Stimulated activated CD4-positive, alpha-beta T cell treated with anti-CD3 and anti-CD28 coated beads, Interleukin-2, amount 100 ng/mL, for 4 hours (primary cell): ENCODE measurements at places on chromosomes 4 and X.

- no peak for DNase-seq
Observed at GRCh38 chr4:121800638-121800960, 524 bp upstream of the EXOSC9 start.

GRCh38 chrX:140580478-140580877 lies 75.6 kb upstream of the SOX3 start:
- no peak for DNase-seq

- no peak for DNase-seq
Observed at GRCh38 chr4:3369781-3370674, 71.7 kb upstream of the HGFAC start.

DNA sequence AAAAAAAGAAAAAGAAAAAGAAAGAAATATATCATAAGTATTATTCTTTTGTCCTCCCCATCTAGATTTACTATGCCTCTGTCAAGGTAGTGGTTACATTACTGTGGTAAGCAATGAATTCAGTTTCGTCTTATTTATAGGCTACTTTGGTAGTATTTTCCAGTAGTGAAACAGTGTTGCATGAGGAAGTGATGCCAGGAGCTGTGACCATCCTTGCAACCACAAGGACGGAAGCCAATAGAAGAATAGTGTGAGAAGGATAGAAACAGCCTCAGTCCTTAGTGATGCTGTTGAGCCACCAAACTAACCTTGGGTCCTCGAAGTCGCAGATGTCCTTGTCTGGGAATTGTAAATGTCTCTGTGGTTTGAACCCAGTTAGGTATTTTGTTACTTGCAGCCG lies 328.5 kb downstream of the PPP3CA start:
- no peak for DNase-seq

DNA sequence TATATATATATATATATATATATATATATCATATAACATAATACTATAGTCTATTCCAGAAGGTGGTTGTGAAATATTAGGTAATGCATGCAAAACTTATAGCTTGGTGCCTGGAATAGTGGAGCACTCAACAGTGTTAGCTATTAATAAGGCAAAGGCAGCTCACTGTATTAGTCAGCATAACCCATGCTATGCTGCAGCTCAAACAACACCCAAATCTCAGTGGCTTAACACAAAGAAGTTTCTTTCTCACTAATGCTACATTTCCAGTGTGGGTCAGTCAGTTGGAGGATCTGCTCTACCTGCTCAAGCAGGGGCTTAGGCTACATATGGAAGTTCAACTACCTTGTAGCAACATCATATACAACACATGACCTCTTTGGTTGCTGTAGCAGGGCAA lies 5.2 kb upstream of the RPGR start:
- DNase-seq, result no peak

GRCh38 chrX:84993150-84993549 lies 10.5 kb upstream of the APOOL start:
- no peak for DNase-seq

DNA sequence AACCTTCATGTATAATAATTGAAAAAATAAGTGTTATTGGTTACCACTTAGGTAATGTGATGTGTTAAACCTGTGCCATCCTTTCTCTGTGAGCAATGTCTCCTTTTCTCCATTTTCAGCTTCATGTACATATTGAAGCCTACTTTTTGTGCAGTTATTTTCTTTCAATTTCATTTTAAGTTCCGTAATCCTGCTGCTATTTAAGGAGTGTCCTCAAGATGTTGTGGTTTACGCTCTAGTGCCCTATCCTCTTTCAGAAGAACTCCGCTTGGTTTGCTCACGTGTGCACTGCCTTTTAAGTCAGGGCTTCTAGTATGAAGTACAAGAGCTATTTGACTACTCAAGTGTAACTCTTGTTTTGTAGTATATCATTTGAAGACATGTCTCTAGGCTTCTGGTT lies 2253.2 kb upstream of the TENM3 start:
- no peak for DNase-seq

- DNase-seq, result no peak
Observed at GRCh38 chr4:94934864-94935263, 177.1 kb downstream of the BMPR1B start.

DNA sequence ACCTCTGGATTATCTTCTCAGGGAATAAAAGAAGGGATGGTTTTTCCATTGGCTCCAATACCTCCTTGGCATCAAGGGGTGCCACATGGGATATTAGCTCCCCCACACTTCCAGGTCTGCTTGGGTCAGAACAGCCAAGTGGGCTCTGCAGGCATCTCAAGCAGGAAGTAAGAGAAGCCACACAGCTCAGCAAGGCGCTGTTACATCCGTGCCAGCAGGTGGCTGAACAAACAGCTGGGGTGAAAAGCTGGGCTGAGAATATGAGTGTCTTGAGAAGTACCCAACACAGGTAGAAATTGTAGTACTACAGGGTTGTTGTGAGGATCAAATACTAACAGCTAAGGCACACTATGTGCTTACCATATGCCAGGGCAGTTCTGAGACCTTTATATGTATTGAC lies 76.7 kb upstream of the TMEM150C start:
- DNase-seq, result no peak

DNA sequence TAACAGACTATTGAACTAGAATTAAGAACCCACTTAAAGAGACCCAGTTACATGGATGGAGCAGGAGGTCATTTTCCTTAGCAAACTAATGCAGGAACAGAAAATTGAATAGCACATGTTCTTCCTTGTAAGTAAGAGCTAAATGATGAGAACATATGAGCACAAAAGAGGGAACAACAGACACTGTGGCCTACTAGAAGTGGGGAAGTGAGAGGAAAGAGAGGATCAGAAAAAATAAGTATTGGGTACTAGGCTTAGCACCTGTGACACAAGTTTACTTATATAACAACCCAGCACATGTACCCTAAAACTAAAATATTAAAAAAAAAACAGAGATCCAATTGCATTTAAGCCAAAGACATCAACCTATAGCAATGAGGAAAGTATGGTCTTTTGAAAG lies 26.2 kb downstream of the ARAP2 start:
- DNase-seq, result no peak

DNA sequence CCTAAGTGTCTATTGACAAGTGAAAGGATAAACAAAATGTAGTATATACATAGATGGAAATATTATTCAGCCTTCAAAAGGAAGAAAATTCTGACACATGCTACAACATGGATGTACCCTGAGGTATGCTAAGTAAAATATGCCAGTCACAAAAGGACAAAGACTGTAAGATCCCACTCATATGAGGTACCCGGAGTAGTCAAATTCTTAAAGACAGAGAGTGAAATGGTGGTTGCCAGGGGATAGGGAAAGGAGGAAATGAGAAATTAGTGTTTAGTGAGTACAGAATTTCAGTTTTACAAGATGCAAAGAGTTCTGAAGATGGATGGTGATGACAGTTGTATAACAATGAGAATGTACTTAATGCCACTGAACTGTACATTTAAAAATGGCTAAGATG lies 102.3 kb upstream of the NAP1L5 start:
- no peak for DNase-seq

- no peak for DNase-seq
Observed at GRCh38 chr4:128241019-128241418, 46.6 kb downstream of the PGRMC2 start.

DNA sequence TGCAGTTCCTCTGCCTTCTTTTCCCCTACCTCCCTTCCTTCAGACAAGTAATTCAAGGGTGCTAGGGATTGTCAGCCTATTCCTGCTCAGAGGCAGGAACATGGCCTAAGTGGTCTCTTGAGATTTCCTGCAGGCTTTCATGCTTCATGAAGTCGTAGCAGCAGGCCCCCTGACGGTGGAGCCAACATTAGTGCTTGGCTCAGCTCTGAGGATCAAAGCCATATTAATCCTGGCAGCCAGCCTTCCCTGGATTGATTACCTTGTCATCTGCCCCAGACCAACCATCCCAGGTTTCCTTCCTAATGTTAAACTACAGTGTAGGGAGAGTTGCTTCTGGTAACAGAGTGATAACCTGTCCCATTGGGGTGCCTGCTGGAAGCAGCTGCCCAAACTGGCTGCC lies 84.1 kb downstream of the SLC16A2 start:
- no peak for DNase-seq

DNA sequence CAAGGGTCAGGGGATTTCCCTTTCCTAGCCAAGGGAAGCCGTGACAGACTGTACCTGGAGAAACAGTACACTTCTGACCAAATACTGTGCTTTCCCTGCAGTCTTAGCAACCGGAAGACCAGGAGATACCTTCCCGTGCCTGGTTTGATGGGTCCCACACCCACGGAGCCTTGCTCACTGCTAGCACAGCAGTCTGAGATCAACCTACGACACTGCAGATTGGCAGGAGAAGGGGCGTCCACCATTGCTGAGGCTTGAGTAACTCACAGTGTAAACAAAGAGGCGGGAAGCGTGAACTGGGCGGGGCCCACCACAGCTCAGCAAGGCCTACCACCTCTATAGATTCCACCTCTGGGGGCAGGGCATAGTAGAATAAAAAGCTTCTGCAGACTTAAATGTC lies 48.7 kb upstream of the SRD5A3 start:
- DNase-seq, result no peak

GRCh38 chr4:15792974-15793373 lies 14.8 kb downstream of the CD38 start:
- no peak for DNase-seq

DNA sequence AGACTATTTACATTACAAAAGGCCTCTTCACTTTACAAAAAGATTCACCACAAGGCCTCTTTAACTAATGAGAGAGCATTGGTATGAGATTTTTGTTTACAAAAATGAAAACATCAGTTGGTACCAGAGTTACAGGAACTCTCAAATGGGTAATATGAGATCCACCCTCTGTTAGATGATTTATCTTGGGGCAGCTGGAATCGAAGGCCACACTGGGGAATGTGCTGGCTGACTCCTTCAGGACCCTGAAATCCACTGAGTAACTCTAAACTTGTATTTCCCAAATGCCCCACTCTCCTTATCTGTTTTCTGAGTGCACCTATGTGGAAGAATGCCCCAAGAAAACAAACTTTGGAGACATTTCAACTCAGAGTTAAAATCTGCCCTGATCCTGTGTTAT lies 232.9 kb upstream of the F9 start:
- no peak for DNase-seq

GRCh38 chrX:11784543-11784942 lies 26.5 kb downstream of the MSL3 start:
- no peak for DNase-seq

DNA sequence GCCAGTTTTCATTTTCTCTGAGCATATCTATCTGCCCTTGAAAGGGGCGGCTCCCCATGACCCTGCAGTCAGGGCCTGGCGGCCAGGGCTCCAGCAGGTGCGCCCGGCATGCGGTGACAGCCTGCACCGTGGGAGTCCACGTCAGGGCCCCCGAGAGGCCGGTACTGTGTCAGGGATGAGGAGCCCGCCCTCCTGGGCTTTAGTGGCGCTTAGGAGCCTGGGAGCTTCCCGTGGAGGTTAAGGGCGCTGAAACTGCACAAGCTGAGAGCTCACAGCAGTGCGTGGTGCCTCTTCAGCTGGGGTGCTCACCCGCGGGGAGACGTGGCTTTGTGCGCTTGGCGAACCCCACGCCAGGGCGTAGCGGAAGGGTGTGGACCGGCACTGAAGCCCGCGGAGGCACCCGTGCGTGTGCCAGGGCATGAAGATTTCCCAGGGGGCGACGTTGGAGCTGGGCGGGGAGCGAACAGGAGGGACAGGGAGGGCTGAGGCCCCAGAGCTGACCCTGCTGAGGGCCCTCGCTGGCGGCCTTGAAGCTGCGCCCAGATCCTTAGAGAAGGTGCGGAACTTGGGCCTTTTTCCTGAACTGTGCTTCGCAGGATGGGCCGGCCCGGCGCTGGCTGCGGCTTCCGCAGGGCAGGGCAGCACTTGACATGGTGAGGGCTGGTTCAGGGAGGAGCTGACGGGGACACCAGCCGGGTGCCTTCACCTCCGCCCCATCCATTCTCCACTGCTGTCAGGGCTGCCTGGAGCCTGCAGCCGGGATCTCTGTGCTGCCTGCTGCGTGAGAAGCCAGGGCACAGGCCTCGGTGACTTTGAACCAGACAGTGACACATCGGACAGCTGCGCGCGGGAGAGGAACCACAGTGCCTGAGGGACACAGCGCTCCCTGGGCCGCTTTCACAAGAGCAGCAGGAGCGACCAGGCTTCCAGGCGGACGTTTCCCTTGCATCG lies 32.9 kb downstream of the HTT-AS start:
- DNase-seq, result no peak

GRCh38 chrX:5015451-5015850 lies 1213.2 kb downstream of the NLGN4X start:
- no peak for DNase-seq

DNA sequence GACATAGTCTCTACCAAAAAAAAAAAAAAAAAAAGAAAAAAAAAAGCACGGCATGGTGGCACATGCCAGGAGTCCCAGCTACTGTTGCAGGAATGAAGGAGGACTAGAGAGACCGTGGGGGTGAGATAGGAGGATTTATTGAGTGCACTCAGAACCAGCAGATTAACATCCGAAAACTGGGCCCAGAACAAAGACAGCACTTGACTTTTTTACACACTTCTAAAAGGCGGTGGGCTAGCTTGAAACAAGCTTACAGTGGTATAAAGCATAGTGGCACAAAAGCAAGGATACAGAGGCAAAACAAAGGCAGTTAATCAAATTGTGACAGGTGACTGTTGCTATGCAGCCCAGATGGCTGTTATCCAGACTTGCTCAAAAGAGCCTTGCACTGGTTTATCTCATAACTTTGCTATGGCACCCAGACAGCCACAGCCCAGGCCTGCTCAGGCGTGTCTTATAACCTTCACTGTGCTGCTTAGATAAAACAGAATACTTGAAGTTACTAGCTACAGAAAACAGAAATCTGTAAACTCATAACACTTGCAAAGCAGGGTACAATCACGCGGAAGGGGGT lies 9.9 kb upstream of the PI4K2B start:
- DNase-seq, result no peak

GRCh38 chr4:70992391-70992881 lies 1.0 kb upstream of the DCK start:
- DNase-seq, result no peak

DNA sequence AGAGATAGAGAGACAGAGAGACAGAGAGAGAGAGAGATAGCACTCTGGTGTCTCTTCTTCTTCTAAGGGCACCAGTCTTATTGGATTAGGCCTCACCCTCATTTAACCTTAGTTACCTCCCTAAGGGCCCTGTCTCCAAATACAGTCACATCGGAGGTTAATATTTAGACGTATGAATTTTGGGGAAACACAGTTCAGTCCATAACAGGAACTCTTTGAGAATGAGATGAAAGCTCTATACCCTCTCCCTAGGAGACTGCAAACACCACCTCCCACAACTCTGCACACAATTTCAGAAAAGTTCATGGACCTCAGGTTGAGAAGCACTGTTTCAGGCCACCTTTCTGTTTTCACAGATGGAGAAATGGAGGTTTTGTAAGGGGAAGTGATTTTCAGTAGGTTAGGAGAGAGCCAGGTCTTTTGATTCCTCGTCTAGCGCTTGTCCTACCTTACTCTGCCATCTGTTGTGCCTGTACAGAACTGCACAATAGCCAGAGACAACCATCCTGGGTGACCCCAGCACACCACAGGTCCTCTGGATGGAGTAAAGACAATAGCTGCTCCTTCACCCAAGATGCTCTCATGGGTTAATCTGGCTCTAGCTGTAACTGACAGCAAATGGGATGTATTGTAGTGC lies 16.9 kb upstream of the LOC101059915 start:
- no peak for DNase-seq
